Stimulated activated CD8-positive, alpha-beta memory T cell treated with anti-CD3 and anti-CD28 coated beads, Interleukin-12 subunit alpha, Interleukin-12 subunit beta, amount 100 ng/mL, for 4 hours (primary cell): ENCODE measurements at places on chromosomes 7 and 10.
A peak's percentile ranks its signal among the peaks of the same experiment; 100 is the strongest.

DNA sequence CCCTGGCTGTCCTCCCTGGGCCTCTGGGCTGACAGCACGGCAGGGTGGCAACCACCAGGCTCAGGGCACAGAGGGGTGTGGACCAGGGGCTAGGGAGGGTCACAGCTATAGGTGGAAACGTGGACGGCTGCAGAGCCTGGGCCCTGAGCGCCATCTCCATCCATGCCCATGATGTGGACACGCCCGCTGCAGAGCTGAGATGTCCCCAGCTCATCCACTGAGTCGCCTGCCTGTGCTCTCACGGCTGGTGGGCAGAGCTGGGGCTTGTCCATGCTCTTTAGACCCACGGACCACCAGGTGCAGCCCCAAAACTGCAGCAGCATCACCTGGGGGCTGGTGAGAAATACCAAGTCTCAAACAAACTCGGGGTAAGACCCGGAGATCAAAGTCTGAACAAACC is 16.1 kb downstream of the TECPR1 start:
- DNase-seq: no peak

DNA sequence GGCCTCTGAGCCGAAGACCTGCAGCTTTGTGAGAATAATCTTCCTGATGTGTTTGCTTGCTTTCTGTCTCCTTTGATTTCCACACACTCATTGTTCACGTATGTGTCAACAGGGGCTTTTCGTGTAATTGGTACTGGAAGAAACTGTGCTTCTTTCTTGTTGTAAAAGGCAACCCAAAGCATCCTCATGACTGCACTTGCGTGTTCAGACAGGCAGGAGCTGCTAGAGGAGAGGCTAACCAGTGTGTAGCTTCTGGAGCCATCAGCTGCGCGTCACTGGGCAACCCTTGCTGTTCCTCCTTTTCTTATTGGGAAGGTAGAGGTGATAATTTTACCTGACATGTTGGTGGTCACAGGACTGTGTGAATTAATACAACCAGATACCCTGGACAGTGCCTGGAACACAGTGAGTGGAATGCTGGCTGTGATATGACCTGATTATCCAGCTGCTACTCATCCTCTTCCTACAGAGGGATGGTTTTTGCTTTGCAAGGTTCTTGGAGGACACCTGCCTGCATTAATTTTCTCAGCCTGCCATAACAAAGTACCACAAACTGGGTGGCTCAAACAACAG is 213.0 kb downstream of the ABCA13 start:
- DNase-seq: no peak

DNA sequence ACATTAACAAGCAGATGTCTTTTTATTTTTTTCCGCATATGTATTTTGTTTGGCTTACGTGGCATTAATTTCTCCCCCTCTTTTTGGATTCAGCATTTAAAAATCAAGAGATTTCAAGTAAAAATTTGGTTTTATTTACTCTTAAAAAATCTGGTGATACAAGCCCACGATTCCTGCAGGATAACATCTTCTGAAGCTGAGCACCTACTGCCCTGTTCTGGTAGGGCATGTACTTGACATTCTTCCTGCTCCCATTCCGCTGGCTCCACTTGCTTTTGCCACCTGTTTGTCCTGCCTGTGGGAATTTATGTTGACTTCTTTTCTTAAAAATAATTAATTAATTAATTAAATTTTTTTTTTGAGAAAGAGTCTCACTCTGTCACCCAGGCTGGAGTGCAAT is 105.2 kb upstream of the SLC25A13 start:
- no peak for DNase-seq

DNA sequence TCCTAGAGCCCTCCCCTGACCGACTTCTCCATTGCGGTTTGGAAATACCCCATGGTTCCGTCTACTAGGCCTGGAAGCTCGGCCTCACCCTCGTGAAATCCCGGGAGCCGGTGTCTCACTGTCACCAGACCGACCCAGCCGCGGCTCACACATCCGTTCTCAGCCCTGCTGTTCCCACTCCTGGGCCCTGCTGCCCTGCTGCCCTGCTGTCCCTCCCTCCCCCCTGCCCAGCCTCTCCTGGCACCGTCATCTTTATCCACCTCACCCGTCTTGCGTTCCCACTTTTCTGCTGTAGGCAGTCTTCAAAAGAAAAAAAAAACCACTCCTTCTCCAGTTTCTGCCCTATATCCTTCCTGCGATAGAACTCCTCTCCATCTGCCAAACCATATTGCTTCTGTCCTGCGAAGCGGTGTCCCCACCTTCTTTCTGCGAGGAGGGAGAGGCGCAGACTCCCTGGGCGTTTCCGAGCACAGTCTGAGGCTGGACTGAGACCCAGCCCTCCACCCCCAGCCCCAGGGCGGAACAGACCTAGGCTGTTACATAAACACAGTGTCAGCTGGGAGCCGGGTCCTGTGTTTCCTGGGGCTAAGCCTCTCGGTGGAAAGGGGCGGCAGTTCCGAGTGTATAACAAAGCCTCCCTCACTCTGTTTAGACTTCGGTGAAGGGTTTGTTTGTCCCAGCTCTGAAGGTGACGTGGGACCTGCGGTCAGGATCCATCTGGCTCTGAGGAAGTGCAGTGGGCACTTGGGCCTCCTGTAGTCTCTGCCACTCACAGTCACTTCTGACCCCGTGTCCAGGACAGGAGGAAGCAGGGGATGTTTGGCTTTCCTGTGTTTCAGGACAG is 2.8 kb downstream of the AGAP3 start:
- DNase-seq: no peak

GRCh38 chr7:22477876-22478450 is 22.0 kb downstream of the STEAP1B start:
- no peak for DNase-seq

GRCh38 chr7:35467456-35467978 is 213.6 kb upstream of the TBX20 start:
- no peak for DNase-seq

- DNase-seq: no peak
These were observed 37.2 kb downstream of the BAMBI start for GRCh38 chr10:28714401-28715053.

- DNase-seq: no peak
These were observed 61.1 kb upstream of the ZMIZ1 start for GRCh38 chr10:79007421-79008319.

DNA sequence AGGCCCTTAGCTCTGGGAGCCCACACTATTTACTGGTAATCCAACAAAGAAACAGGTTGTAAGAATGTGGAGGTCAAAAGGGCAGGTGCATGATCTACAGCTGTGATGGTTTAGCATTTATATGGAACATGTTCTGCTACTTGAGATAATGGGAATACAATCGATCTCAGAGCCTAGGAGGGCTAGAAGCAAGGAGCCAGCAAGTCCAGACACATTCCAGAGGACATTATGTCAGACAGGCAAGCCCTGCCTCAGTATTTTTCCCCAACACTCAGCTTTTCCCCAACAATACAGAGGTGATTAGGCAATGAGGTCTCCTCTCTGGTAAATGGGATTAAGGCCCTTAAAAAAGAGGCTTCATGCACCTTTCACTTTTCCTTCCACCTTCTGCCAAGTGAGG is 21.4 kb upstream of the GNAT3 start:
- DNase-seq: no peak

DNA sequence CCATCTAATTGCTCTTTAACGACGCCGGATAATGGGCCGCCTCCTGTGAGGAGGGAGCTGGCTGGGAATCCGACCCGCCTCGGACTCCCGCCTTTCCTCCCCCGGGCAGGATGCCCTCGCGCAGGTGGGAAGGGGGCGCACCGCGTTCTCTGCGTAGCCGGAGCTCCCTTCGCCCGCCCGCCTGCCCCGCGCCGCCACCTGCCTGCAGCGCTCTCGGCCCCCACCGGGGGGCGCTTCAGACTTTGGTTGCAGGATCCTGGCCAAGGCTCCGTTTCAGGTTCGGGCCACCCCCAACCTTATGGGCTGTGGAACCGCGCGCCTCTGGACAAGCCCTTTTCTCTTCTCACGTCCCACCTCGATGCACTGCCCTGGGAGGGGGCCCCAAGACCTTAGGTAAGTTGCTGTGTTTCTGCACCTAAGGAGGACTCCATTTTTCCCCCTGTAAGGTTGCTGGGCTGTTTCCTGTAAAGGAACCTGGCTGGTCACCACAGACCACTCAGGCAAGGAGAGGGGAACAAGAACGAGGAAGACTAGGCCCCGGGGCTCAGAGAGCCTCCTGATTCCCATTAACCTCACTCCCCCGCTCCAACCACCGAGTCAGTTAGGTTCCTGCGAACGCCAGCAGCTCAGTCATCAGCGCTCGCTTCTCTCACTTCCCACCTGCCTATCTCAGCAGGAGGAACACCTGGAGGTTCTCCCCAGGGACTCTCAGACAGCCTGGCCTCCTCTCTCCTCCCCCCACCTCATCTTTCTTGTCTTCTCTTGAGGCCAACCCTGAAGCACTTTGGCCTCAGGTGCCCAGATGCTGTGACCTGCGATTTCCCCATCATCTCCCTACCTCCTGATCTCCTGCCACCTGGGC is 11.3 kb upstream of the KAZALD1 start:
- peak; percentile 49 for DNase-seq

- no peak for DNase-seq
These were observed 37.8 kb upstream of the MMD2 start for GRCh38 chr7:4996696-4997222.

DNA sequence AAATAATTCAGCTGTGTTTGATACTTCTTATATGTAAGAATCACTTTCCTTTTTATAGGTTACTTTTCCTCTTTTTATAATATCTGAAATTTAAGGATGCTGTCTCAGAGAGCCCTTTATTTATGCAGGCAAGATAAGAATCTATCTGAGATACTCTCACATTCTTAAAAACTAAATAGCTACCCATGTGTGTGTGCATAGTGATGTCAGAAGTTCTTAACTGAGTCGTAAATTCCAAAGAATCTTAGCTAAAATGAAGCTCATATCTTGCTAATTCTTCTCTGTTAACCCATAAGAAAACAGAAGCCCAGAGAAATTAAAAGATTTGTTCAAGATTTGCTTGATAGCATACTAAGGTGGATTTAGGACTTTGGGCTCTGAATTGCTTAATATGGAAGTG is 118.5 kb downstream of the PCDH15 start:
- no peak for DNase-seq

DNA sequence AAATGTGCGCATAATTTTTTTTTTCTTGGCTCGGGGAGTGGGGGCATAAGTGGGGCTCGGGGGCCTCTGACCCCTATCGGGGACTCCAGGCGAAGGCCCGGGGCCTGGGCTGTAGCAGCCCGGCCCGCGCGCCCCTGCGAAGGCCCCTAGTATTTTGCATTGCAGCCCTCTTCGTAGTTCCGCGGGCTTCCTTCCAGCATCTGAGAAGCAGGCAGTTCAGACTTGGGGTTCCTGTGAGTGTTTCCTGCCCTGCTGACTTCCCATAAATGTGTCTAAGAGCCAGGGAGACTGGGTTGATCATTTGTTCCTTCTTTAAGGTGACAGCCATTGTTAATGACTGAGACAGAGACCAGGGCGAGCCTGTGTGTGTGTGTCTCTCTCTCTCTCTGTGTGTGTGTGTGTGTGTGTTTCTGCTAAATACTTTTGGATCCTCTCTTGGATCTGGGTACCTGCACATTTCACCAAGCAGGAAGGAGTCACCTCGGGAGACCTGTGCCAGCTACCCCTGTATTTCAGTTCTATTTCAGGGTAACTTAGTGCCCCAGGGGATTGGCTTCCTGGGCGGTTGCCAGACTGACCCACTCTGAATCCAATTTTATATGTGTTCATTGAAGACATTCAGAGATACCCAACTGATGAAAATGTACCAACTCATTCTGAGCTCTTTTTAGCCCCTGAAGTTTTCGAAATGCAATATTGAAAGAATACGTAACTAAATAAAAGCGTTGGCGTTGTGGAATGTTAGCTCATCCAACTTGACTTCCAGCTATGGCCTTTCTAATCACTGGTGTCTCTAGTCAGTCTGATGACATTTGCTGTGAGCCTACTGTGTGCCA is 805 bp downstream of the MSRB2 start:
- no peak for DNase-seq
